ENCODE measurements at places on chromosomes 5 and 9.

- no peak for DNase-seq
These were observed 64.5 kb downstream of the C9orf152 start for GRCh38 chr9:110143485-110143884.

- no peak for DNase-seq
These were observed 123.7 kb downstream of the PDE4D start for GRCh38 chr5:59769832-59770231.

DNA sequence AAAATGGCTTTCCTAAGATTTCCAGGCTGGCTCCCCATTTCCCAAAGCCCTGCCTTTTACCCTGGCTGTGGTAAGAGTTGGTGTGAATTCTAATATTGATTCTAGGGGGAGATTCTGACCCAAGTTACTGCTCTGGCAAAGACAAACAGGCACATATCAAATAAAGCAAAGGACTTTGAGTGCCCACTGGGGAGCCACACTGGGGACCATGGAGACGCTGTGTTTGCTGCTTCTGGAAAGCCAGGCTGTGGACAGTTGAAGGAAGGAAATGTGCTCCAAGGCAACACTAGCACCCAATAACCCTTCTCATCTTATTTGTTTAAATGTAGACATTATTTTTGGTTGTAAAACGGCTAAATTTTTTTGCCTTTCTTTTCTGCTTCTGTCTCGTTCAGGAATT is 78.7 kb downstream of the SNCAIP start:
- DNase-seq = no peak

- DNase-seq = no peak
These were observed 13.1 kb upstream of the NFIB start for GRCh38 chr9:14327036-14327435.

DNA sequence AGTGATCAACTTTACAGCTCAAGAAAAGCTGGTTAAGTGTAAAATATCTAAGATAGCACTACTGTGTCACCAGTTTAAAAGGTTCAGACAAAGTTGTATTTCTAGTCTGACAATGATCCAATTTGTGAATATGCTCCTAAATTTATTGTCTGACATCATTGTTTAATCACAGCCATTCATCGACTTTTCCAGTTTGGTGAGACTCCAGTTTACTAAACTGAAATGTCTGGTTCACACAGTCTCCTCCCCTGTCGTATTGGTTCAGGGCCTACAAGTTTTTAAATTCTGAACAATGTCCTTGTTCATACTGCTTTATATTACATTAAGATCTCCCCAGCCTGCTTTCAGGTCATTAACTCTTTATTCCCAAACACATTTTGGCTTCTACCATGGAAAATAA is 161.4 kb downstream of the CHSY3 start:
- no peak for DNase-seq

DNA sequence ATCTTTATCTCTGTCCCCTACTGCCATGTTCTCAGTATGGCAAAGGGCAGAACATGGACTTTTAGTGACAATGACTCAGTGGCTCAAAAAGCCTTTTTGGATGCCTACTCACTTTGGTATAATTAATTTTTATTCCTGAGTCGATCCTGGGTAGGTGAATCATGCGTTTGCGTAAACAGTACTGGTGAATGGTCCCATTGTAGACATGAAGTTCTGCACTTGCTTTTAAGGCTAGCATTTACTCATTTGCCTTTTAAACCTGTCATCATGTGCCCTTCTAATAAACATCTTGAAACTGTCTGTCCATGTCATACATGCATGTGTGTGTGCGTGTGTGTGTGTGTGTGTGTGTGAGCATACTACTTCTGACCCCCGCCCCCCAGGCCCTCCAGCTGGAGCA is 223.0 kb downstream of the AUH start:
- no peak for DNase-seq

- DNase-seq = no peak
These were observed 195.7 kb downstream of the AOPEP start for GRCh38 chr9:94922098-94922607.

DNA sequence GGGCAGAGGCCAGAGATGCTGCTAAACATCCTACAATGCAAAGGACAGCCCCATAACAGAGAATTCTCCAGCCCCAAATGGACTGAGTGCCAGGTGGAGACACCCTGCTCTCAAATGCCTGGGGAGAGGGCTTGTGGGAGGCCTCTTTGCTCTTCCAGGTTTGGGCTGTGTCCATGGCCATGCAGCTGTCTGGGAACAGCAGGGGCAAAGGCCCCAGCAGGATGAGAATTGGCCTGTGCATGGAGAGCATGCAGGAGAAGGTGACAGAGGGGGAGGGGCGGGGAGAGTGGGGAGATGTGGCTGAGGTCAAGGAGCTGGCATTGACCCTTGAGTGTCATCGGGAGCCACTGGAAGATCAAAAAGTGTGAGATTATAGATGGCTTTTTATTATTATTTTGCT is 111.5 kb upstream of the ERCC6L2 start:
- DNase-seq = no peak

DNA sequence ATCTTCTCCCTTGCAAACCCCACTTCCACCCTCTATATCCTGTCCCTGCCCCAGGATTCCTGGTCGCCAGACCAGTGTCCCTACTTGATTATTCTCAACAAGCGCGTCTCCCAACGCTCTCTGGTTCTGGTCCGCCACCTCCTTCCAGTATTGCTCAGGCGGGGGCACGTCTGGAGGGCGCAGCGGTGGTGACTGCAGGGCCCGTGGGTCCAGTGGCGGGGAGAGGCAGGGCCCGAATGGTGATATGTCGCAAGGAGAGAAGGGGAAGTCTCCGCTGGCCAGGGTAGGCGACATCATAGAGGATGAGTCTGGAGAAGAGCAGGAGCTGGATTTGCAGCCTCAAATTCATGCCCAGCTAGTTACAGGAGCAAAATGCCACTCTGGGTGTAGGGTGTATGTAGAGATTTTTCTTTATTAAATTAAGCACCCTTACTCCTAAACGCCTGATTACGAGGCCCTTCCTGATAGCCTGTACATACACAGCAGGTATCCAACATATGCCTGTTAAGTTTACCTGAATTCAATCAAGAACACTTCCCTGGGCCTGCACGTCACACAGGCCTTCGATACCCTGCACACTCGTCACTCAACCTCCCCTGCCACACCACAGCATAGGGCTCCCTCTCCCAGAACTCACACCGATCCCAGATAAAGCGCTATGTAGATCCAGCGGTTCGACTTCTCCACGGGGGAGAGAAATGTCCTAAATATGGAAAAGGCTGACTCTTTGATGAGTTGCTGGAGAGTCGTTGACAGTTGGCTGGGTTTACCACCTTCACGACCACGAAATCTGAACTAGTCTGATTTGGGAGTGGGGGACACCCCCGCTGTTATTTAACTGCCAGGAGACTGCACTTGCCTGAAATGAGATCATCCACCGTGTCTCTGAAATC is 4.8 kb downstream of the MCIDAS start:
- no peak for DNase-seq

DNA sequence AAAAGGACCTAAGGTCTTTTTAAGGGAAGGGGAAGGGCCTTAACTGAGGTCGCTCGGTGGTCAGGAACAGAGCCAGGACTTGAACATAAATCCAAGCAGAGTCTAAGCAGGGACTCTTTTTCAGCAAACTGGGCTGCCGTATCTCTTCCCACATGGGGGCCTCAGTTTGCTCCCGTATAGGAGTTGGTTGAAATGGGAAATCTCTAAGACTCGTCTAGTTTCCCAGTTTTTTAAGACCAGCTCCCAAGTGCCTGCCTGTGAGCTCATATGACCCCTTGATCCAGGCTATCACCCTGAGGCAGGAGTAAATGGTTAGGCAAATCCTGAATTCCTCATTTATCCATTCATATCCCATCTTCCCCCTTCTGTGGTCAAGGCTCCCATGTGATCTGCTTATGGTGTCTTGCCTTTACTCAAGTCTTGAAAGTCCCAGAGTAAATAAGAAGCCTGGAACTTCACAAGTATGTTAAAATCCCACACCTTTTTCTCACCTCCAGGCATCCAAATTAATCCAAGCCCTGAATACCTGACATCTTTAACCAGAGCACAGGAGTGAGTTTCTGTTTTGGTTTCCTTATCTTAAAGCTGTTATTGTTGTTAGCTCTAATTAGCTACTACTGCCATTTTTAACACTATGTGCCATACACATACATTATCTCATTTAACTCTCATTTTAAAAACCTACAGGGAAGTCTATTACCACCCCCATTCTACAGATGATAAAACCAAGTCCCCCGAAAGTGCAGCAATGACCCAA is 3.0 kb downstream of the ARSI start:
- DNase-seq = no peak

DNA sequence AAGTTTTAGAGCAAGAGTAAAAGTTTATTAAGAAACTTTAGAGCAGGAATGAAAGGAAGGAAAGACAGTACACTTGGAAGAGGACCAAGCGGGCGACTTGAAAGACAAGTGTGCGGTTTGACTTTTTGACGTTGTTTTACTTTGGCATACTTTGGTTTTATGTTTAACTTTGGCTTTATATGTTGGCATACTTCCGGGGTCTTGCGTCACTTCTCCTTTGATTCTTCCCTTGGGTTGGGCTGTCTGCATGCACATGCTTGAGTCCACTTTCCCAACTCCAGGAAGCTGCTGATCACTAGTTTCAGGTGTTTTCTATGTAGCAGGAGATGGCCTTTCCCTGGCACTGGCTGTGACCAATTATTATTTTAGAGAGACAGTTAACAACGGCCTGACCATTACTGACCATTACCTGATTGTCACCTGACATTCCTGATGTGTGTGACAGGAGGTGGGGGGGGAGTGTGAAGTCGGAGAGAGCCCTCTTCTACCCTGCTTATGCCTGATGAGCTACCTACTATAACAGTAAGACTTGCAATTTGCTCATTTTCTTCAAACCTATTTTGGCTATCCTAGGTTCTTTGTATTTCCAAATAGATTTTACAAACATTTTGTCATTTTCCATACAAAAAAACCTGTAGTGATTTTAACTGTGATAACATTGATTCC is 45.5 kb downstream of the TNFSF8 start:
- no peak for DNase-seq

DNA sequence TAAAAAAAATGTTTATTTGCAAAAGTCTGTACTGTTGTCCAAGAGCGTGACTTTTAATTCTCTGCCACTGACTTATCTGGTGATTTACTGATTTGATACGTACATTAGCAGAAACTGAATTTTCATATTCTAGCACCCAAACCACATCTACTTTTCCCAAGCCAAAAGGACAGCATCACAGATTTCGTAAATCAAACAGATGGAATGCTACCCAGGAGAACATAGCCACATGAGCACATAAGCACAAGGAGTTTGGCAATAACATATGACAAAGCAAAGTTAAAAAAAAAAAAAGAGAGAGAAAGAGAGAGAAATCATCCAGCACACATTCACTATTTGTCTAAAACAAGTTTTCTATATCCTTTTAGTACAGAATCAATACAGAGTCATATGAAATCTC is 83.7 kb downstream of the HINT1 start:
- no peak for DNase-seq

DNA sequence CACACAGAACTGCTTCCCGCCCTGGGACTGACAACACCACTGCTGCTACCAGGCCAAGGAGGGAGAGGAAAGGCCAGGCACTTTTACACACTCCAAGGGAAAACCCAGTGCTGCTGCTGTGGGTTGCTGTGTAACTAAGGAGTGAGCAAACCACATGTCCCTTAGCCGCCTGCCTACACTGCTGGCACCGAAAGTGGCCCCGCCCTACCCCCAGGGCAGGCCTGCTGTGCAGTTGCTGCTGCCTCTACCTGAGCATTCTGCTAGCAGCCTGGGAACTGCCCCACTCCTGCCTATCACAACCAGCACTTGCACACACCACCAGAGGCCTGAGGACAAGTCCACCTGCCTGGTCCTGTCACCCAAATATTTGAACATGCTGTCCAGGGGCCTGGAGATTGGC is 740.9 kb downstream of the DTWD2 start:
- DNase-seq = no peak

GRCh38 chr9:127076860-127077643 is 45.4 kb downstream of the ANGPTL2 start:
- DNase-seq = no peak

DNA sequence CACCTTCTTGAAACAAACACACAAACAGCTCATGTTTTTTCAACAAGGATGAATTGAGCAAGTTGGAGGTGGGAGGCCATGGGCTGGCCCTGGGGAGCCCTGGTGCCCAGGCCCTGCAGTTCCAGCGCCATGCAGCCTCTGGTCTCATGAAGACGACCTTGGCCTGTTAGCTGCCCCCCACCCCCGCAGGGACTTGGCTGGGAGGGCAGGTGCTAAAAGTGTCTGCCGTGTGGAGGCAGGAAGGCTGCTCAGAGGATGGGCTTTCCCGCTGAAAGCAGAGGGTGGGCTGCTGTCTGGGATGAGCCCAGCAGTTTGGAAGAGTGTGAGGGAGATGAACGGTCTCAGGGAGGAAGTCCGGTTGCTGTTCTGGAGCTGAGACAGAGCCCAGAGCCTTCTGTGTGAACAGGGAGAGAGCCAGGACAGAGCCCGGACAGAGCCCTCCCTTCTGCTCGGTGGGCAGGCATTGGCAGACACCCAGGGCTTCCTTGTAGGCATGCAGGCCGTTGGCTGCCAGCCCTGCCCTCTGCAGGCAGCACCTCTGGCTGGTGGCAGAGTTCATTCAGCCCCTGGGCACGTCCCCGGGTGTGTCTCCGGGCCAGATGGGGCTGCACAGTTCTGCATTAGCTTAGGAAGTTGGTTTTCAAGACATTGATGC is 18.7 kb downstream of the ROPN1L start:
- DNase-seq = no peak

GRCh38 chr5:123809594-123810221 is 297.7 kb downstream of the CSNK1G3 start:
- DNase-seq = no peak

GRCh38 chr9:107612136-107612535 is 122.6 kb upstream of the KLF4 start:
- no peak for DNase-seq

GRCh38 chr5:165028356-165028755 is 1522.9 kb downstream of the MAT2B start:
- no peak for DNase-seq

- DNase-seq = no peak
These were observed 13.3 kb upstream of the BTNL3 start for GRCh38 chr5:180975338-180975737.

- DNase-seq = no peak
These were observed 46.8 kb downstream of the GRIN3A start for GRCh38 chr9:101691657-101692056.

GRCh38 chr5:38208782-38209378 is 49.5 kb upstream of the EGFLAM start:
- DNase-seq = no peak

DNA sequence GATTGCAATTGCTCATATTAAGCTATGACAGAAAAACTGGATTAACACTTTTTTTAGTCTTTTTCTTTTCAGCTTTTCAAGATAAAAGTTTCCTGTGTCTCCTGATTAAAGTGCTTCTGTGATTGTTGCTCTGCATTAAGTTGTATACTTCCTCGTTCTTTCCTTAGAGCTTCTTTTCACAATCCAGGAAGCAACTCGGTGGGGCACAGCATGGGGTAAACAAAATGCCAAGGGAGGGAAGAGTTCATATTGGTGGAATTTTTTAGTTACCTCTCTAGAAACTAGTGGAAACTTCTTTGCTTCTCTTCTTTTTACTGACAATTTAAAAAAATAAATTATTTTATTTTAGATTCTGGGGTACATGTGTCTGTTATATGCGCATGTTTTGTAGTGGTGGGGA is 37.8 kb upstream of the ARRDC3 start:
- no peak for DNase-seq

GRCh38 chr9:6512085-6512657 is 99.2 kb downstream of the UHRF2 start:
- no peak for DNase-seq

- DNase-seq = no peak
These were observed 20.9 kb downstream of the CSF2 start for GRCh38 chr5:132094393-132095076.

All from CD4-positive, alpha-beta T cell treated with Interleukin-6 for 4 hours (primary cell).